ENCODE measurements at places on chromosomes 4 and X.

GRCh38 chrX:994780-995179 is 217.7 kb downstream of the CRLF2 start:
- no peak for DNase-seq

- DNase-seq, result no peak
Measured at GRCh38 chrX:149950681-149951080, 12.4 kb upstream of the EOLA2 start.

DNA sequence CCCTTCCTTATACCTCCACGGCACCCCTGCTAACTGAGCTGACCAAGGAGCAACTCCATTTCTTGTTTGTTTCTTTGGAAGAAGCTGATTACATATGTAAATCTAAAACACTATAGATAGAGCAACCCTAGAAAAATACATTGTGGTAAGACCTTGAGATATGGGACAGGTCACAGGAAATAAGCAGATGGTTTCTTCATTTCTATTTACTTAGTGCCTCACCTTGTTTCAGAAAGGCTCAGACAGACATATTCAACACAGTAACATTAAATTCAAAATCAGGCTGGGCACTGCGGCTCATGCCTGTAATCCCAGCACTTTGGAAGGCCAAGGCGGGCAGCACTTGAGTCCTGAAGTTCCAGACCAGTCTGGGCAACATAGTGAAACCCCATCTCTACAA is 47.3 kb downstream of the IRF2 start:
- DNase-seq, result no peak

DNA sequence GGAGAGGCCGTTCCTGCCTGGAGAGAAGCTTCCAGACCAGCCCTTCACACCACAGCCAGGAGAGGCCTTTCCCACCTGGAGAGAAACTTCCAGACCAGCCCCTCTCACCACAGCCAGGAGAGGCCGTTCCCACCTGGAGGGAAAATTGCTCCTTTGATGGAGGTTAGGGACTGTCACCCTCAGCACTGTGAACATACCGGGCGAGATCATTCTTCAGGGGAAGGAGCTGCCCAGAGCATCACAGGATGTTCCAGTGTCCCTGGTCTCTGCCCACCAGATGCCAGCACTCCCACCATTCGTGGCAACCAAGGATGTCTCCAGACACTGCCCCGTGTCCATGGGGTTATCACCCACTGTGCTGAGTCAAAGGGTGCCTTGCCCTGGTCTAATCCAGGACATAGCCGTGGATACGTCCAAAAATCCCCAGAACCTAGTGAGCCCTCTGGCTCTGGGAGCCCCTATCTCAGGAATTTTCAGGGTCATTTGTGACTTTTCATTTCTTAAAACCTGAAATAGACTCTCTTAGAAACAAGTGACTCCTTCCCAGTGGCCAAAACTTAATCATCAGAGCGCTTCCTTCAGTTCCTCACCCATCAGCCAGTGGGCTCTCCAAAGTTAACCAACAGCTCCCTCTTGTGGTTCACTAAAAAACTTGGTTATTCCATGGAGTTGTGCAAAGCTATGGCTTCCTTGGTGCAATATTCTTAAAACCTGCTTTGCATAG is 80.2 kb downstream of the CRMP1 start:
- peak; percentile 28 for DNase-seq

DNA sequence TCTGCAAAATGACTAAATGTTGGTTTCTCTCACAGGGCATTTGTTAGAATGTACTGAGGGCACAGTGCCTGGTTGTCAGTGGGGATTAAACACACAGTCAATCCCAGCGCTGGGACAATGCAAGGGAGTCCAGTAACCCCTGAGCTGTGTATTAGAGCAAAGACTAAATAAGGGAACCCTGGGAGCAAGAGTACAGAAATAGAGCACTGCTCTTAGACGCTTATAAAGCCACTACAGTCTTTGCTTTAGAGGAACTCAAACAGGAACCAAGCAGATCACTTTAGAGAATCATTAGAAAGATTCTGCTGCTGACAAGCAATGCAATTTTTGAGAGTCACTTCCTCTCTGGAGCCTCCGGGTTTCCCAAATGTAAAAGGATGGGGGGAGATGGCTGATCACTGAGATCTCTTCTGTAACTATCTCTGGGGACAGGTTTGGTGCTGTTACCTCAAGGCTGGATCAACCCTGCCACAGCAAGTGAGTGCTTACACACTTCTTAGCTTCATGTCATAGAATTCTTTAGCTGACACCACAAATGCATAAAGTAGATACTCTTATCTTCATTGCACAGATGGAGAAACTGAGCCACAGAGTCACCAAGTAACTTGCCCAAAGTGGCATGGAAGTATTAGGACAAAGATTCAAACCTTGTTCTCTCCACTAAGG is 137.8 kb upstream of the CPEB2 start:
- no peak for DNase-seq

DNA sequence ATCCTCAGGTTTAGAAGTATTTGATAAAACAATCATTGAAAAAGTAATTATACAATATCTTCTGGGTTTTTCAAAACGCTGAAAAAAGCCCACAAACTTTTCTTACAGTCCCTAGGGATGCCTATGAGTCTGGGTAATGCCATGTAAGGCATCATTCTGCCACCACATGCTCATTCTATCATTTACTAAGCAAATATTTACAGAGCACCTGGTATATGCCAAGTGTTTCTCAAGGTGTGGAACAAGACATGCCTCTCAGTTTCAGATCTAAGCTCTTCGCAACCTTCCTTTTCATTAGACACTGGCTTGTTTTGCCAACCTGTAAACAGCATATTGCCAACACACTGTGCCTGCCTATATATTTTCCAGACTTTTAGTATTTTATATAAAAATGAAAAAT is 17.7 kb downstream of the MID1 start:
- no peak for DNase-seq

DNA sequence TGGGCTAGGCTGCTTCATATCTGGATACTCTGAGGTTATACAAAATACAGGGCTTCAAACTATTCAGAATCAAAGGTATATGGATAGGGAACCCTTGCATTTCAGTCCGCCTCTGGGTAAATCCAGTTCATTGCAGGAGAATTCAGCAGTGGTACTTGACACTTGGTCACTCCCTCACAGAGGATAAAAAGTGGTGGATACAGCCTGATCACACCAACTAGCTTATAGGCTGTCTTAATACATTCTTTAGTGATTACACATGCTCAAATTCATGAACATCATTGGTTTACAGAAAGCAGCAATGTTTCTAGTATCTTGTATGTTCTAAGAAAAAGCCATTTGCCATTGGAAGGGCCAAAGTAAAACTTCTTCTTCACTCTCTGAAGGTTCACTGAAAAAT is 104.8 kb upstream of the PDE5A start:
- no peak for DNase-seq

GRCh38 chr4:70895811-70896491 is 6.2 kb upstream of the MOB1B start:
- no peak for DNase-seq

DNA sequence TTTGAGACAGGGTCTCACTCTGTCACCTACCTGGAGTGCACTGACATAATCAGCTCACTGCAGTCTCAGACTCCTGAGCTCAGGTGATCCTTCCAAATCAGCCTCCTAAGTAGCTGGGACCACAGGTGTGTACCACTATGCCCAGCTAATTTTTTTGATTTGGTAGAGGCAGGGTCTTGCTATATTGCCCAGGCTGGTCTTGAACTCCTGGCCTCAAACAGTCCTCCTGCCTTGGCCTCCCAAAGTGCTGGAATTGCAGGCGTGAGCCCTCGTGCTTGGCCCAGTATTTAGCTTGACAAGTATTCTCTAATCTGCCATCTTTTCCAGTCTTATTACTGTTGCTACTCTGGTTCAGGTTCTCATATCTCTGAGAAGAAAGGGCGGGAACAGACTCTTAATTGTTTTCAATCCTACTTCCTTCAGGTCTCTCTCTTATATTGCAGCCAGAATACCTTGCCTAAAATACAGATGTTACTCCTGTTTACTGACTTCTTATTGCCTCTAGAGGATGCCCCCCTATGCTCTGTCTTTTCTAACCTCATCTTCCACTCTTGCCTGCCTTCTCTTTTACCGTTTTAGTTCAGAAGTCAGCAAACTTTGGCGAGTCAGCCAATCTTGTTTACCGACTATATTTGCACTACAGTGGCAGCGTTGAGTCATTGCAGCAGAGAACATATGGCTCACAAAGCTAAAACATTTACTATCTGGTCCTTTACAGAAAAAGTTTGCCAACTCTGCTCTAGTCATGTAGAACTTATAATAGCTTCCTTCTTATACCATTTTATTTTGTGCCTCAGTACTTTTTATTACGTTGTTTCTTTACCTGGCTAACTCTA is 19.0 kb downstream of the MRPL1 start:
- DNase-seq, result no peak

DNA sequence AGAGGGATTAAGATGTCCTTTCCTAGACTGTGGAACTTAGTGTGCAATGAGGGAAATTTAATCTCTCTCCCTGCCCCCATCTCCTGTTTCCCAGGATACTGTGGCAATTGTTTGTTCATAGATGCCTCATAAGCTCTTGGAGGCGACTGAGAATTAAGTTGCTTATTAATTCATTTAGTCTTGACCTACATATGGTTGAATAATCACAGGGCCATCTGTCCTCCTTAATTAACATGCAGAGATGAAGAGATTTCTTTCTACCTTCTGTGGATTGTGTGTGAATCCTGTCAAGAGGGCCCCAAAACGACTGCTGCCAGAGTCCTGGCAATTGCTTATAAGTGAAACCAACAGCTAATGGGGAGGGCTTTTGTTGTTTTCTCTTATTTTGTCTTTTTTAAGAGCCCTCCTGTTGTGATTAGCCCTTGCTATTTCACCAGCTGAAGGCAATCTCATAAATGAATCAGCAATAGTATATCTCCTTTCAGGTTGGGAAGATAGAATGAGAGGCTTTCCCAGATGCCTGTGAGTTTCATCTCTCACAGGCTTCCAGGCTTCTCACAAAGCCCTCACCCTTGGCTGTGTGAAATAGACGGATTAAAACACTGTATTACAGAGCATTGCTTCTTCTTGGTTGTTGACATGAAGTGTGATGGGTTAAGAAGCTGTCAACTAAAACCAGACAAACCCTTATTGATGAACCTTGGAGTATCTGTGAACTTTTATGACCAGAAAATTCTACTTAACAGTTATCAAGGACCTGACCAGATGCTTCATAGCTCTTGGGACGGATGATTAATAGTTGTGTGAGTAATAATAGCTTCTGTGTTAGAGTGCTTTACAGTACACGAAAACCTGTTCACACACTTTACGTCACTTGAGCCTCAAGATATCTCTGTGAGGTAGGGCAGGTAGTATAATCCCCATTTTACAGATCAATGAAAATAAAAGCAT is 58.5 kb downstream of the PGRMC2 start:
- DNase-seq, result no peak

DNA sequence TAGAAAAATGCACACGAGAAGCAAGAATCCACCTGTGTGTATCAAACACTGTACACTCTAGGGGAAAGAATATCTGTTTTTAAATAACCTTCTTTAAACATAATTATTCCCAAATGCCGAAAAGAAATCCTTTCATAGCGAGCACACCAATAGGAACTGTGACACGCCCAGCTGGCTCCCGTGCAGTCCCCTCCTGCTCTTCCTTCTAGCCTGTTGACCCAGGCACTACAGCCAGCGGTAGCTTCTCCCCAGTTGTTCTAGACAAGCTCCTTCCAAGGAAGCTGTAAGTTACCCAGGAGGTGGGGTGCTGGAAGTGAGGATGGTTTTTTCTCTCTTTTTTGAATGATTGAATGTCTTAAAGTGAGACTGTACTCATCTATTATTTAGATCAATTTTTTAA is 19.5 kb upstream of the NOCT start:
- DNase-seq, result no peak

GRCh38 chrX:123830309-123830708 is 29.5 kb upstream of the XIAP start:
- peak; percentile 39 for DNase-seq

- DNase-seq, result no peak
Measured at GRCh38 chr4:158775091-158775651, 6.3 kb downstream of the FNIP2 start.

- no peak for DNase-seq
Measured at GRCh38 chr4:8063974-8064563, 94.5 kb downstream of the ABLIM2 start.

DNA sequence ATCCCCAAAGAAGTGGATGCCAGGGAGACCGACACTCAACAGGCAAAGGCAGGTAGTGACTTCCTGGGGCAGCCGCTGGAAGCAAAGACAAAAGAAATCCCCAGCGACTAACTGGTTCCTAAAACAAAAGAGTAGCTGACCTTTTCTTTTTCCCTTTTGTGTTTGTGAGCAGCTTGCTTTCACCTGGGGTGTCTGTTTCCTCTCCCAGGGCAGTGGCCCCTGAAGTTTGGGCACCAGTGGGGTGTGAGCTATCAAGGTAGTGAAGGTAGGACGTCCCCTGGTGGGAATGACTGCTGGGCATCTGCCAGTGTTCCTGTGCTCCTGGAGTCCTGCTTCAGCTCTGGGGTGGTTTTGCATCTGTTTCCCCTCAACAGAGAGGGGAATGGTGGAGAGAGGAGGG is 41.6 kb upstream of the STIM2 start:
- DNase-seq, result no peak

GRCh38 chrX:84479086-84479485 is 23.2 kb downstream of the HDX start:
- no peak for DNase-seq

GRCh38 chrX:41480508-41481260 is 33.5 kb downstream of the NYX start:
- DNase-seq, result no peak

GRCh38 chrX:136021160-136021559 is 35.9 kb downstream of the SLC9A6 start:
- DNase-seq, result no peak

- no peak for DNase-seq
Measured at GRCh38 chr4:34309383-34309906, 1934.9 kb downstream of the ARAP2 start.

DNA sequence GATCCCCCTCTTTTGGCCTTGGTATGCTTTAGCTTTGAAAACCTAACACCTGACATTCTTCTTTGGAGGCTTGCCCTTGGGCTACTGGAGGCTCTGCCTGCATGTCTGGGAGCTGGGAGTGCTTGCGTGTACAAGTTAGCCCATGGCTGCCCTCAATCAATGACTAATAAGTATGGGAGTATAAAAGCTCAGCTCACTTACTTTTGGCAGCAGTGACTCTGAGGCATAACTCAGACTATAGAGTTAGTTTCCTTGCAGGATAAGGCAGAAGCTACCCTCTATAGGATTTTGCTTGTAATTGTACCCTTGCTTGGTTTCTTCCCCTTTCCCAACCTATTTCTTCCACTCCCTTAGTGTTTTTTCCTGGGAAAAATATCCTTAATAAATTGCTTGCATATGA is 247.9 kb downstream of the PPP1R2C start:
- no peak for DNase-seq

- DNase-seq, result no peak
Measured at GRCh38 chr4:54001668-54002365, 62.6 kb downstream of the CHIC2 start.

GRCh38 chrX:79300856-79301255 is 66.3 kb downstream of the ITM2A start:
- DNase-seq, result no peak

Data from GM18507 (cell line).